Activated CD4-positive, alpha-beta T cell treated with anti-CD3 and anti-CD28 coated beads for 36 hours (primary cell): ENCODE measurements at places on chromosomes 7 and 10. TPM values are rescaled to one million over a fixed set of nuclear protein-coding genes. Genes with fewer than 3 reads are reported as not detected.

RBP4 gene
- not detected for total RNA-seq

DNA sequence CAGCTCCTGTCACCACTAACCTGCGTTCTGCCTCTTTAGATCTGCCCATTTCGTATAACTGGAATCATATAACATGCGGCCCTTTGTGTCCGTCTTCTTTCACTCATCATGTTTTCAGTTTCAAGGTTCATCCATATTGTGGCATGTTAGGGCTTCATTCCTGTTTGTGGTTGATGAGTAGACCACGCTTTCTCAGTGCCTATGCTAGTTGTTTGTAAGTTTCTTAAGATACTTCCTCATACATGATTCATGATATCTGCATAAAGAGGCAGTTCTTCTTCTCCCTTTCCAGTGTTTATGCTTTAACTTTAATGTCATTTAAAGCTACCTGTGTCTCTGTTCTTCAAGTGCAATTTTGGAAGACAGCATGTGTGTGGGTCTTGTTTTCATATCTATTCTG lies 79.5 kb upstream of the FAM20C start:
- H3K27ac ChIP-seq: no peak overlapping the region
- no peak for DNase-seq
- H3K4me1 ChIP-seq: no peaks in the 10 kb centered on the region
- H3K36me3 ChIP-seq: no peaks in the 10 kb centered on the region

DNA sequence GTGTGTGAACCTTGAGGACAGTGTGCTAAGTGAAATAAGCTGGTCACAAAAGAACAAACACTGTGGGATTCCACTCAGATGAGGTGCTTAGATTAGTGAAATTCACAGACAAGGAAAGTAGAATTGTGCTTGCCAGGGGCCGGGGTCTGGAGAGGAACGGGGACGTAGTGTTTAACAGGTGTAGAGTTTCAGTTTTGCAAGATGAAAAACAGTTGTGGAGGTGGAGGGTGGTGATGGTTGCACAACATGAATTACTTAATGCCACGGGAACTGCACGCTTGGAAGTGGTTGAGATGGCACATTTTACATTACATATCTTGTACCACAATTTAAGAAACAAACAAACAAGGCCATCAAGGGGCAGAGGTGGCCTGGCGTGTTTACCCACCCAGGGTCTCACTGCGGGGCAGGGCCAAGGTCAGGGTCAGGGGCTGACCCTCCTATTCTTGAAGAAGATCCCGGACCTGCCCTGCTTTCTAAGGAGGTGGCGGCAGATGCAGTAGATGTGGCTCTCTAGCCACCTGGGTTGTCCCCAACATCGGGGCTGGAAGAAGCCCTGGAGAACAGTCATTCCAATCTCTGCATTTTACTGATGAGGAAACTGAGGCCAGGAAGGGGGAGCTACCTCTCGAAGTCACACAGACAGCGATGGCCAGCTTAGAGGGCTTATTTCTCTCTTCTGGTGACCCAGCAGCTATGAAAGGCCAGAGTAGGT lies 91.5 kb upstream of the LRRC4 start:
- H3K4me3 ChIP-seq: no peak overlapping the region
- H3K27me3 ChIP-seq: no peaks in the 10 kb centered on the region
- peaks cover 12% of the 10 kb centered on the region for H3K4me1 ChIP-seq
- DNase-seq: no peak
- H3K36me3 ChIP-seq: no peaks in the 10 kb centered on the region

ADRB1 gene
- total RNA-seq: not detected

DNA sequence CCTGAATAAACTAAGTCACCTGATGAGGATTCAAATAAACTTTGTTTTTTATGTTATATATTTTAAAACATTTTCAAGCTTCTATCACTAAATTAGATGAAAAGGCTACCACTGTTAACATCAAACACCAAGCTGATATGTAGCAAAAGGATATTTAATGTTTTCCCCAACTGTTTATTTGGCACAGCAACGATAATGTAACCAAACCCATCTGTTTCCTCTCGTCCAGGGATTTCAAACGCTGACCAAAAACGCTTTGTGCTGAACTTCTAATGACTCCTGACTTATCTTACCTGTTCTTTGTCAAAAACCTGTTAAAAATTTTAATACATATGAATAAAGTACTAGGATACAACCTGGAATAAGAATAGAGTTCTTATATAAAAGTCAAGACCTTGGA lies 30.5 kb downstream of the DCLRE1A start:
- no peak overlapping the region for H3K27ac ChIP-seq
- H3K27me3 ChIP-seq: no peaks in the 10 kb centered on the region
- no peak overlapping the region for H3K4me3 ChIP-seq
- H3K4me1 ChIP-seq: no peaks in the 10 kb centered on the region
- DNase-seq: no peak
- H3K36me3 ChIP-seq: no peaks in the 10 kb centered on the region

- peaks cover 59% of the 10 kb centered on the region for H3K36me3 ChIP-seq
- no peak overlapping the region for H3K27ac ChIP-seq
These were observed 12.2 kb downstream of the COMTD1 start for GRCh38 chr10:75223507-75223906.

DNA sequence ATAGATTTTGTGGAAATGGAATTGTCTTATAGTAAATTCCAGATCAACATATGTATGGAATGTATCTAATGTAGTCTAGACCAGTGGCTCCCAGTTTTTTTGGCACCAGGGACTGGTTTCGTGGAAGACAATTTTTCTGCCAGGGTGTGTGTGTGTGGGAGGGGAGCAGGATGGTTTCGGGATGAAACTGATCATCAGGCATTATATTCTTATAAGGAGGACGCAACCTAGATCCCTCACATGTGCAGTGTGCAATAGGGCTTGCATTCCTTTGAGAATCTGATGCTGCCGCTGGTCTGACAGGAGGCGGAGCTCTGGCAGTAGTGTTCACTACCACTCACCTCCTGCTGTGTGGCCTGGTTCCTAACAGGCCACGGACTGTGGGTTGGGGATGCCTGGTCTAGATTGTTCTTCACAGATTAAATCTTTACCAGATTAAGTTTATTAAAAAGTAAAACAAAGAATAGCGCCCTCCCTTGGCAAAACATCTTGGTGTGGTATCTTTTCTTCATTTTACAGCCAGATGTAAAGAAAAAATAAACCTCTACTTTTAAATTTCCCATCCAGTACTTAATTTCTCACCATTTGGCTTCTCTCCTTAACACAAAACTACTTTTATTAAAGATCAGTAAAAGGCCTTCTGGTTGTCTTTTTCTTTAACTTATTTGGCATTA lies 48.4 kb downstream of the SEPTIN7 start:
- peaks cover 28% of the 10 kb centered on the region for H3K36me3 ChIP-seq
- peaks cover 48% of the 10 kb centered on the region for H3K4me1 ChIP-seq
- no peak overlapping the region for H3K27ac ChIP-seq
- no peak for DNase-seq
- H3K27me3 ChIP-seq: no peaks in the 10 kb centered on the region
- no peak overlapping the region for H3K4me3 ChIP-seq

GRCh38 chr10:30537586-30537985 lies 92.0 kb downstream of the LYZL2 start:
- no peak overlapping the region for H3K4me3 ChIP-seq
- no peak overlapping the region for H3K27ac ChIP-seq
- no peak for DNase-seq
- H3K27me3 ChIP-seq: no peaks in the 10 kb centered on the region
- H3K36me3 ChIP-seq: no peaks in the 10 kb centered on the region
- H3K4me1 ChIP-seq: peaks cover 11% of the 10 kb centered on the region

DNA sequence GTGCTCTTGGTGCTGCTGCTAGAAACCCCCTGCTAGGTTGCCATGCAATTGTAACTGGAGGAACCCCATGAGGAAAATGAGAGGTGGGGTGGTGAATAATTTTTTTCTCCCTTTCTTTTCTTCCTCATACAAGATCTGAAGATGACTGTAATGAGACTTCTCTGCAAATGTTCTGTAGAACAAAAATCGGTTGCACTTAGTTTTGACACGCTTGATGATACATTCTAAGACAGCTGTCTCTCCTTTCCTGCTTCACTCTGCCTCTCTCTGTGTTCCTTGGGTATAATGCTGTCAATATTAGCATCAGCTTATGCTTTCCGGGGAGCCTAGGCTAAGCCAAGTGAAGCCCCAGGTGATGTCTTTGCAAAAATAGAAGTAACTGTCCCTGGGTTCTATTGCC lies 721.5 kb downstream of the POM121L12 start:
- no peak for DNase-seq
- no peak overlapping the region for H3K27ac ChIP-seq
- H3K27me3 ChIP-seq: no peaks in the 10 kb centered on the region
- H3K4me3 ChIP-seq: no peak overlapping the region

- H3K27me3 ChIP-seq: peaks cover 34% of the 10 kb centered on the region
- H3K4me3 ChIP-seq: no peak overlapping the region
- peak; percentile 73 for DNase-seq
- H3K36me3 ChIP-seq: no peaks in the 10 kb centered on the region
- H3K4me1 ChIP-seq: no peaks in the 10 kb centered on the region
These were observed 82.3 kb upstream of the GPR26 start for GRCh38 chr10:123583639-123584418.

DNA sequence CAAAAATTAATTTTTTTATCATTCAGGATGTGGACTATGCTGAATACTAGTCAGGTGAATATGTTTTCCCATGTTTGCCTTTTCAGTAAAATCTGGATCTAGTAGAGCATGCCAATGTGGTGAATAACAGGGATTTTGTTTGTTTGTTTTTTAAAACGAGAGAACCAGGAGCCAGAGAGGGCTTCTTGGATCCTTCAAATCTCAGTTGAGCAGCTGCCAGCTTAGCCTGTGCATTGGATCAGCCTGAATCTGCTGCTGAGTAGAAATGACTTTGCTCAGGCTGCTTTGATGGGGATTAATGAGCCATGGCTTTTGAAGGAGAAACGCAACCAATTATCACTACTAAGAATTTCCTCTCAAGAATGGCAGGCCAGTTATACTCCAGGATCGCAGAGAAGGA lies 493.8 kb downstream of the ARL4A start:
- DNase-seq: no peak
- no peaks in the 10 kb centered on the region for H3K36me3 ChIP-seq
- H3K4me3 ChIP-seq: no peak overlapping the region
- H3K27ac ChIP-seq: no peak overlapping the region
- no peaks in the 10 kb centered on the region for H3K4me1 ChIP-seq

GPER1 gene
- total RNA-seq: not detected

GNAT3 gene
- total RNA-seq: not detected

POLR2J2 gene
- total RNA-seq: 38.2 TPM
